ENCODE measurements at places on chromosomes 1 and 21.
A peak's percentile ranks its signal among the peaks of the same experiment; 100 is the strongest.

DNA sequence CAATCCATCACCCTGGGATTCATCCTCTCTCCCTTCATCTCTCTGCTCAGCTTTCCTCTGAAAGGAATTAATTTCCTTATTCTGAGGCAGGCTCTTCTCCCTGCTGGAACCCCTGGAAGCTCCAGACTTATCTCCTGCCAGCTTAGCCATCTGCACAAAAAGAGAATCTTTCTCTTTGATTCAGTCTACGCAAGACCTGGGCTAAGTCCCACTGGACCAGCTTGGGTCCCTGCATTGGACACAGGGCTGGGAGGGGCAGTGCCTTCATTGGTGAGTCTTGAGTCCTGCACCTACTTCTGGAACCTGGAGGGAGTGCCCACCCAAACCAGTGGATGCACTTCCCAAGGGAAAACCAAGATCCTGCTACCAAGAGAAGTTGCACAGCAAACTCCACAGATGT, 271.7 kb upstream of the CSF3R start:
- DNase-seq = no peak

GRCh38 chr1:171188388-171189266, 3.5 kb downstream of the FMO2 start:
- DNase-seq = peak; percentile 63

DNA sequence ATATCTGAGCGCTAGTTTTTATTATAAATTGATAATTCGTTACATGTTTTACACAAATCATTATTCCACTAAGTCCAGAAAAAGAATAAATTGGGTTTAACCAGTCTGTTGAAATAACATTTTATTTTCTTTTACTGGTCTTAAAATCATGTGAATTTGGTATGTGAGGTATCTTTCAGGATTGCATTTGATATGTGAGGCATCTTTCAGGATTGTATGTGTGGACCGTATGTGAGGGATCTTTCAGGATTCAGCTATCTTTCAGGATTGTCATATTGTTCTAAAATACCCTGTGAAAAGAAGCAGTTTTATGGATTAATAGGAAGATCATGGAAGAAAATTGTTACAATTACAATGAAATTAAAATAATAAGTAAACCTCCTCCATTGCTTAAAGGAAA, 42.9 kb downstream of the USP25 start:
- DNase-seq = no peak

GRCh38 chr1:55632058-55632457, 416.9 kb upstream of the USP24 start:
- no peak for DNase-seq

- DNase-seq = no peak
These were observed 4.9 kb upstream of the CORT start for GRCh38 chr1:10444795-10445397.

- no peak for DNase-seq
These were observed 2.0 kb downstream of the CHML start for GRCh38 chr1:241638099-241638682.

GRCh38 chr1:116540088-116540487, 30.7 kb downstream of the CD58 start:
- no peak for DNase-seq

DNA sequence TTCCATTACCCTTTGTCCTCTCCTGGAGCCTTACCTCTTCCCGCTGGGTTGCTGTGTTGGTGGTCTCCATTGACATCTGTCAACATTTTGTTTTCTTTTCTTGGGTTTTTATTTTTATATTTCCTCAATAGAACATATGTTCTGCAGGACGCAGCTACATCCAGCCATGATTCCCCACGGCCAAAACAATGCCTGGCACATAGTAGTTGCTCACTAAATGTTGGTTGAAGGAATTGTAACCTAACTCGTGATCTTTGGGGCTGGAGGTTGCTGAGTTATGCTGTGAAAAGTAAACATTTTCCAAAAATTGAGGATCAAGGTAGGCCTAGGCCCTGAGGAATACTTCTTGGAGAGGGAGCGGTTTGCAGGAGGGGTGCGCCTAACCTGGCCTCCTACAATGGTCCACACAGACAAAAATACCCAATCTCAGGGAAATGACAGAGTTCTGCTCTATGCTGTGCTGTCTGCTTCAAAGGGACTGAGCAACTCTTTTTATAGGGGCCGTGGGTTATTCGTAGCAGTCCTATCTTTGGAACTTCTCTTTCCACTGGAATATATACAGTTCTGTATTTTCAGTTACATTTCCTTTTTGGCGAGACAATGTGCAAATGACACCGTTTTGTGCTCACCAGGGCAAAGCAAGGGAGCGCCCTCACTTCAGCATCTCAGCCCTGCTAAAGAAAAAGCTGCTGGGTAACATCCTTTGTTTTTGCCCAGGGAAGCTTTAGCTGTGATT, 1.4 kb downstream of the PDPN start:
- DNase-seq = no peak

DNA sequence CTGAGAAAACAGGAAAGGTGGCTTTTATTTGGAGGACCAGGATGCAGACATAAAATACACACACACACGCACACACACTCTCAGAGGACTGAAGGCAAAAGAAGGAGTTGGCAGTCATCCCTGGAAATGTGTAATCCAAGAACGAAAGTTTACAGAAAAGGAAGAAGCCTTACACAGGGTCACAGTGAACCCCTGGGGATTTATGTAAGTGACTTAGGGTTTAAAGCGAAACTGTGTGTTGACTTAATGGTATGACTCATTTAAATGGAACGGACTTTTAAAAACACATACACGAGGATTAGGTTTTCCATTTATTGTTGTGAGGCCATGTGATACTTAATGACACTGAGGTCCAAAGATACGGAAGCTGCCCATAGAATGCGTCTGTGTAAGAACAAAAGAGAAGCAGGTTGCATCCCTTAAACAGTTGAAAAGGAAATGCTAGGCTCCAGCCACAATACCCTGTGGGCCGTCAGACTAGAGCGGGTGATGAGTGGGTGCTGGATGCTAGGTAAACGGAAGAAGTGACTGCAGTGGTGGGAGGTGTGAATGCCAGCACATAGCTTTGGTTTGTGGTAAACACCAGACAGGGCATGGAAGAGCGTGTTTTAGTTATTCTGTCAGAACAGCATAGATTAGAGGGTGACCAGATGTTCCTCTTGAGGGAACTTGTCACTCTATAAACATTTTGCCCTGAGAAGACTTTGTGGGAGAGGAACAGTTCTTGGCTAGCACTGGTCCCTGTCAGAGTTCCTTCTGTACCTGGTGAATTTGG, 21.6 kb upstream of the BCL10 start:
- DNase-seq = no peak

GRCh38 chr21:31450980-31451379, 106.9 kb upstream of the TIAM1 start:
- DNase-seq = no peak

- no peak for DNase-seq
These were observed 40.6 kb upstream of the PLA2G5 start for GRCh38 chr1:20029178-20029912.

DNA sequence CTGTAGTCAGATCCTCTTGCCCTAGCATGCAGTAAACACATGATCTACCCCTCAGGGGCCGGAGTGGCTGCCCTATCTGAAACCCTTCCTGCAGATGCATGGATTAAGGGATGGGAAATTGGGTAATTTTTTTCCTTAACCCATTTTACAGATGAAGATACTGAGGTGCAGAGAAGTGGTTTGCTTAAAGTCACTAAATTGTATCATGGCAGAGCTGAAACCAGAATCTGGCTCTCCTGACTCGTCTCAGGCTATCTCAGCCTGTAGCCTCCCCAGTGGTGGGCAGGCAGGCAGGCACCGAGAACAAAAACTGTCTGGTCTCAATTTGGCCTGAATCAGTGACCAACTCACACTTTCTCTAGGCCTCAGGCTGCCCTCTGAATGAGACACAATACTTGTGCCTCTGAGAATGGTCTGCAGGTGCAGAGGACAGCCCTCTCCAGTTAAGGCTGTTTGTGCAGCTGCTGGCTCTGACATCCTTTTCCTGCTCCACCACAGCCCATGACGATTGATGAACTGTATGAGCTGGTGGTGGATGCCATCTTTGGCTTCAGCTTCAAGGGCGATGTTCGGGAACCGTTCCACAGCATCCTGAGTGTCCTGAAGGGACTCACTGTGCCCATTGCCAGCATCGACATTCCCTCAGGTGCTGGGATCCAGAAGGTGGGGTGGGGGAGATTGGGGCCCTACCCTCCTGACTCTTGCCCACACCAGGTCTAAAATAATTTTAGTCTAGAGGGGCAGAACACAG, 1.5 kb downstream of the NAXE start:
- no peak for DNase-seq

- no peak for DNase-seq
These were observed 1334.5 kb upstream of the ADGRL4 start for GRCh38 chr1:80341021-80341420.

DNA sequence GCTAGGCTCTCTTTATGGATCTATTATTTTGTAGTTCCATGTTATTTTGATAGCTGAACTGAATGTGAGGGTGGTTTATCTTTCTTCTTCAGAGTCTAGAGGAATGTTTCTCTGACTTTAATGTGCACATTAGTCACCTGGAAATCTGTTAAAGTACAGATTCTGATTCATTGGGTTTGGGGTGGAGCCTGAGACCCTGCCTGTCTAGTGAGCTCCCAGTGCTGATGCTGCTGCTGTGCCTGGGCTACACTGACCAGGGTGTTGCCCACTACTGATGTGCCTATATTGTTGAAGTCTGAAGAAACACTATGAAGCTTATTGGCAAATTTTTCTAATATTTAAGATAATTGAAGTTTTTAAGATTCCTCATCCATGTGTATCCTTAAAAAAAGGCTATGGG, 35.9 kb downstream of the CD46 start:
- DNase-seq = no peak

- DNase-seq = peak; percentile 70
These were observed 1.4 kb upstream of the IRF2BP2 start for GRCh38 chr1:234611225-234611846.

DNA sequence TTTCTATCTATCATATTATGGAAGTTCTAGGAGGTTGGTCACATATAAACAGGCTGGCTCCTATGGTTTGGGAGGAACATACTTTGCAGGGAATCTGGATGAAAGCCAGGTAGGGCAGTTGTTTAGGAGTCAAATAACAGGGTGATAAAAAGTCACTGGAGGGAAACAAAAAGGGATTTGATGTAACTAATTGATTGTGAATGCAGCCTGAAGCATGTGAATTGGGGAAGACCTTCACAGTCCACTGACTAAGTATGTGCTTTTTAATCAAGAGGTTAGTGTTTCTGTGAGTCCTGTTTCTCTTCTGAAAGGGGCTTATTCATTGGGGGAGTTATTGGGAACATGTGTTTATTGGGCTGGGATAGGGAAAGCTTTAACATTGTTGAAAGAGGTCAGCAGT, 41.3 kb downstream of the HMCN1 start:
- DNase-seq = no peak

DNA sequence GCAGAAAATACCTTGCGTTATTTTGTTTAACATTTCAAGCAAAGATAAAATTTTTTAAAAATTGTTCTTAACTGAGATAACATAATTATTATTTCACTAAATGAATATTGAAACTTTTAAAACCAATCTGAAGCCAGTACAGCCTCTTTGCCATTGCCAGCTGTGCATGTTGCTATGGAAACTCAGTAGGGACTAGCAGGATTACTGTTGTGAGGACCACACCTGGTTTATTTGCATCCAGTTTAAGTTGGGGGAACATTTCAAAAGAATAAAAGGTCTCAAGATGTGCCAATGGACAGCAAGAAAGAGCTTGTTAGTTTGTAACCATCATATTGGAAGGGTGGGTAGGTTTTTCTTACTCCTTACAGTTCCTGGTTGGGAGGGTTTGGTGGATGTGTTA, 80.7 kb downstream of the POU2F1 start:
- no peak for DNase-seq

- DNase-seq = no peak
These were observed 30.2 kb upstream of the RGS8 start for GRCh38 chr1:182714546-182714945.

DNA sequence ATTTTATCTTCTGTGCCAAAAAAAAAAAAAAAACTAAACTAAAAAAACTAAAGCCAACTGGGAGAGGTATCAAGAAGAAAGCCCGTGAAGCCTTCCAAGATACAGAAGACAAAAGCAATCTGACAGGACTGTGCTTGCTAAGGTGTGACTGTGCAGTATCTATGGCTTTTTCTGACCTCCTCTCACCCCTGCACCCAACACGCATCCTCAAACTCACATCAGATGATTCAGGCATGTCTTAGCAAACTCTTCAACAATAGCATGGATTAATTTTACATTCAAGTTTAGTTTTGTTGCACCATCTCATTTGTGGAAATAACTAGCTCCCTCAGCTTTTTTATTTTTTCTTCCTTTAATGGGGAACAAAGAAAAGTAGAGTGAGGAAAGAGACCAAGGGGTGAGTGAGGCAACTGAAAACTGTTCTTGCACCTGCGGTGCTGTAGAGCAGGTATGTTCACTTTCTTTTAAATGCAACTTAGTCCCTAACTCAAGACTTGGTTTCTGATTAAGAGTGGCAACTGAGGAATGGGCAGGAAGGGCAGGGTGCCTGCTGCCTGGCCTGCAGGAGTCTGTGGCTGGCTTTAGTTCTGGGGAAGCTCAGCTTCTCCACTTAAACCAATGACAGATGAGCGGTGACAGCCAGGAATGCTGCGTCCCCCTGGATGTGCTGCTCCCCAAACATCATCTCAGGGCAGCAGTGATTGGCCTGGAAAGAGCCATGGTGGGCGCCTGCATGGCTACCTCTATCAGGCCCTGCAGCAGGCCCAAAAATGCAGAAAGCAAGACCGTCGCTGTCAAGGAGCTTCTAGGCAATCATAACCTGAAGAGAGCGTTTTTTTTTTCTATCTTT, 71.3 kb upstream of the LRRC8B start:
- no peak for DNase-seq

GRCh38 chr1:216331211-216331610, 92.0 kb downstream of the USH2A start:
- no peak for DNase-seq

- no peak for DNase-seq
These were observed 141.4 kb upstream of the GRIK3 start for GRCh38 chr1:37175666-37176215.

DNA sequence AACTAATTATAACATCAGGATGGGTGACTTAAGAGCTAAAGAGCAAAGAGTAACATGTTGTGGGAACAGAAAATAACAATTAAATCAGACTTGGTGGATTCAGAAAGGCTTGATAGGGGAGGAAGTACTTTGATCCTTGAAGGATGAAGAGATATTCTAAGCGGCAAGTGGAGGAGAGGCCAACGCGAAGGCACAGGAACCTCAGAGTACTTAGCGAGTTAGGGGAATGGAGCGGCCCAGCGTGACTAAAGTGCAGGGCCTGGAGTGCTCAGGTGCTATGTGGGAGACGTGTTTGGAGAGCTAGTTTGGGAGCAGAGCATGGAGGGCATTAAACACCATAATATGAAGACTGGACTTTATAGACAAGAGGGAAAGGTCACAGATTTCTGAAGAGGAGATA, 64.3 kb downstream of the ADCY10 start:
- DNase-seq = no peak

DNA sequence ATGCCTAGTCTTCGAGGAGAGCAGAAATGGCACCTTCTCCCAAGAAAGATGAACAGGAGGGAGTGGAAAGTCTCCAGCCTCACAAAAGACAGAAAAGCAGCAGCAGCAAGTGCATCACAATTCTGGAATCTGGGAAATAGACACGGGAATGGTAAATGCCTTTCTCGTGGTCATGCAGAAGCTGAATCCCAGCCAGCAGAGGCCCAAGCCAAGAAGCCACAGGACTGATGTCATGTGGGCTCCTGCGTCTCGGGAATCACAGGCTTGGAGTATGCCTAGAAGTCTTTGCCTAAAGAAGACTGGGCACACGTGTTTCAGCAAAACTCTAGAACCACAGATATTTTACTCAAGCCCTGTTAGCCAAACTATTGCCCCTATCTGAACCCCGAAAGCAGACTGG, 260.3 kb upstream of the PLD5 start:
- no peak for DNase-seq

- DNase-seq = peak; percentile 76
These were observed at the start of gene CFAP74 for GRCh38 chr1:2003541-2004131. Gene CFAP74, minus strand, starts transcription at chr1:2003786. Its CDS starts 12,830 bp downstream, at chr1:1990956.

GRCh38 chr1:116853680-116854402, 55.9 kb upstream of the PTGFRN start:
- peak; percentile 31 for DNase-seq
